Inflammatory macrophage (primary cell): ENCODE measurements at places on chromosomes 2 and 18.

DNA sequence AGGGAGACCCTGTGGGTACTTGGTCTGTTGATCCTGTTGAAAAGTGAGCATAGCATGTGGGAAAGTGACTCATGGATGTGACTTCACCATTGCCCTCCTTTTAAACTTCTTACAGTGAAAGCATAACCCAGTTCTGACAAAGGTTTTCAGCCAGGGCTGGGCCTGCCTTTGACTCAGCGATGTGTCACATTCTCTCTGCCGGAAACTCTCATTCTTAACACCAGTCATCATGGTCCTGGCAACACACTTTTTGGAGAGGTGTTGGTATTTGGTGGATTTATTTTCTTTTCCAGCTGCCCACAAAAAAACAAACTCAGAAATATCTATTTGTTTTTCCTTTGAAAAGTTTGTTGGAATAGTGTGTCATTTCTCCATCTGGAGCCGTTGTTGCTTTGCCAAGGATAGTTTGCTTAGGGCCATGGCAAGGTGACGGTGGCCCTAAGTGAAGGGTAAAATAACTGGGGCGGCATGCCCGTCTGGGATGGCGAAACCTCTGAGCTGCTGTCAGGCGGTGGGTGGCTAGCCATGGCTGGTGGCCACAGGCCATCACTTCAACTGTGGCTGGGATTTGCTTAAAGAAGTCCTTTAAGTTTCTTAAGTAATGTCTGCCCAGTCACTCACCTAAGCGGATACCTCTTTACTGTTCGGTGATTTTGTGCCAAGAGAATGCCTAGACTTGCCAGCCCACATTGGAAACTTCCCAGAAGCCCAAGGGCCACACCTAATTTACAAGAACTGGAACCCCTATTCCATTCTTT lies 123.3 kb downstream of the LTBP1 start:
- no peak for DNase-seq

DNA sequence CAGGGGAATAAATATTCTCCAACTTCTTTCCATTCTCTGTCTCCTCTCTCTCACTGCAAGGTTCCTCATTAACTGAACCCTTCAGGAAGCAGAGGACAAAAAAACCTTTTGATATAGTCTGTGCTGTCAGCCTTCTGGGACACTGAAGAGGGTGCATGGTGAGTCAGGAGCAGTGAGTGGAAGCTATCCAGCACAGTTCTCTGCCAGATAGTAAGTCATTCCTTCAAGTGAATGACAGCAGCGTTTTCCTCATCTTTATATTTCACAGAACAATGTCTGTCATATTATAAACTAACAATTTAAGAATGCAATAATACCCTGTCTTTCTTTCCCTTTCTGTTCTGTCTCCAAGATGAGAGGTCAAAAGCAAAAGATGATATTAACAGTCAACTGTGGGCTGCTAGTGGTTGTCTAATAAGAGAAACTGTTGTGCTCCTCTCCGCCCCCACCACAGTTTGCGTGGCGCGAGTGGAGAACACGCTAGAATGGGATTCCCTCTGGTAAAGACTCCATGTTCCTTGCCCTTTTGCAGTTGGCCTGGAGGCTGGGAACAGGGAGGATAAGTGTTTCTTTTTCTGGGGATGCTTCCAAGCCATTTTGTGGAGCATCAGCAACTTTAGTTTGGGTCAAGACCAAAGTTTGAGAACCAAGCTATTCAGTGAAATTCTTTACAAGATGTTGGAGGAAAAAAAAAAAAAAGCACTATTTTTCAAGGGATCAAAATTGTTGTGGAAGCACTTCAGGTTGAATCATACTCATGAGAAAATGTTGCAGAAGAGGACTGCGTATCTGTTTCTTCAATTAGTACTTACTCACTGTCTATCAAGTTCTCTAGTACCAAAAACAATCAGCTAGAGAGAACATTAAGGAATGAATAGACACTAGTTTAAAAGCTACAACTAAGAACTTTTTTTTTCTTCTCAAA lies 430.2 kb downstream of the SETBP1 start:
- no peak for DNase-seq

DNA sequence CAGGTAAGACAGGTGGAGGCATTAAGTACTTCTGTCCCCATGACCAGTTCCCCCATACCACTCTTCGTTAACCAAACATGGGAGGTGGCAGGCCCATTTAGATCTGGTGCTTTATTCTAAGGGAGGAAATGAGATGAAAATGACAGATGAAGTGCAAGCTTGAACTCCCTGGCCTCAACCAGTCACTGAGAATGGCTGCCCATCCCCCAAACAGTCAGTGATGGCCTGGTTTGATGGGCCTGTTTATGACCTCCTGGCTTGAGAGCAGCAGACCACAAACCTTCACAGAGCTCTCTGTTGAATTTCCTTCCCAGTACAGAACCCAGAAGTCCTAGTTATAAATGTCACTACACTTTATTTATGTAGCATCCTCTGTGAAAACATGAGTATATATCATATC lies 31.1 kb downstream of the EPAS1 start:
- DNase-seq = no peak

DNA sequence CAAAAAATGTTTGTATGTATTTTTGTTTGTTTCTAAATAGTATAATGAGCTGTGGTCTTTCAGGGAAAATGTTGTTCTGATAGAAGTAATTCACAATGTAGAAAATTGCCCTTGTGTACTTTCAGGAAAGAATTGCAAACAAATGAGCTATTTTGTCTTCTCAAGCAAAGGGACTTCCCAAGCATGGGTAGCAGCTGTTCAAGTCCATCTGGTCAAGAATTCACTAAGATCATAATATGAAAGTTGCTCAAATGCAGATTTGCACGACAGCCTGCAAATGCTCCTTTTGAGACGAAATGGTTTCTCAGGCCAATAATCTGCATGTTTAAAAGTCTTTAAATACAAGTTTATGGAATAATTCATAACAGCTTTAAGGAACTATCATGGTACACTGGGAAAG lies 51.9 kb upstream of the HNMT start:
- no peak for DNase-seq

GRCh38 chr2:129001926-129002325 lies 683.3 kb upstream of the HS6ST1 start:
- no peak for DNase-seq
